Inflammatory macrophage (primary cell): ENCODE measurements at places on chromosomes 7 and 10.

- peak; percentile 17 for DNase-seq
Measured at GRCh38 chr10:5971315-5971832, 6.0 kb downstream of the IL15RA start.

DNA sequence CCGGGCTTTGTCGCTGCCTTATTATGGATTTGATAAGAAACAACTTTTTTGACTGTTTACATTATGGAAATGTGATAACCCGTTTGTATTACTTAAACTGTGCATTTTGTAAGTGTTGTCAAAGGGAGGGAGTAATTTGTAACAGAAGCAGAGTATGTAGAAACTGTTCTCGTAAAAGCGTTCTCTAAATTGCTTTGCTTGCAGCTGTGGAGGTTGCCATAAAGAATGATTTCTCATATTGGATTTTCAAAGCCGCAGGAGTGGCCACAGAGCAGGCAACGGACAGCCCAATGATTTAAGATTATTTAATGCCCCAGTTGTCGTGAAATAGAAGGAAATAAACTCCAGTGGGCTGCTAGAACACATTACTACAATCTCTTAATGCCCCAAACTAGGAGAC, 114.0 kb upstream of the INSYN2A start:
- DNase-seq: no peak

- DNase-seq: no peak
Measured at GRCh38 chr7:144728551-144728950, 107.3 kb downstream of the TPK1 start.

DNA sequence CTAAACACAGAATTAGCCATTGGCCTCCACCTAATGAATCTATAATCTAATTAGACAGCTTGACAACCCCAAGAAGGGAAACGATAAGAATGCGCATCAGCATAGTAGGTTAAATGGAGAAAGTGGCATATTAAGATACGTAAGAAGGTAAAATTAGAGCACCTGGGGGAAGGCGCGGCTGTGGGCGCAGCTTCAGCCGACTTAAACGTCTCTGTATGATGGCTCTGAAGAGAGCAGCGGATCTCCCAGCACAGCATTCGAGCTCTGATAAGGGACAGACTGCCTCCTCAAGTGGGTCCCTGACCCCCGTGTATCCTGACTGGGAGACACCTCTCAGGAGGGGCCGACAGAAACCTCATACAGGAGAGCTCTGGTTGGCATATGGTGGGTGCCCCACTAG, 518.8 kb downstream of the PHTF2 start:
- no peak for DNase-seq

DNA sequence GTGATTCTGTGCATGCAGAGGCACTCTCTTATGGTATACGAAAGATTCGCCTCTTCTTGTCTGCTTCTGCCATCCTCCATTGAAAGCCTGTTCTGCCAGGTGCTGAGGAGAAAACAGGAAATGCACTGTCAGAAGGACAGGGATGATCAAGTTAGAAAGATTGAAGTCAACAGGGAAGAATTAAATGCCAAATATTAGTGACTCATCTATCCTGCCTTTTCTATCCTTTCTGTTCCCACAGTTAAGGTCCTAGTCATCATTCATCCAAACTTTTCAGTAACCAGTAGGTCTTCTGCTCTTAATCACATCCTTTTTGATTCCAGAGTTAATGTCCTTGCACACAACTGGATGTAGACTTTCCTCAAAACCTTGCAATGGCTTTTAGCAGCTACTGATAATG, 4.8 kb upstream of the ZNF783 start:
- no peak for DNase-seq

DNA sequence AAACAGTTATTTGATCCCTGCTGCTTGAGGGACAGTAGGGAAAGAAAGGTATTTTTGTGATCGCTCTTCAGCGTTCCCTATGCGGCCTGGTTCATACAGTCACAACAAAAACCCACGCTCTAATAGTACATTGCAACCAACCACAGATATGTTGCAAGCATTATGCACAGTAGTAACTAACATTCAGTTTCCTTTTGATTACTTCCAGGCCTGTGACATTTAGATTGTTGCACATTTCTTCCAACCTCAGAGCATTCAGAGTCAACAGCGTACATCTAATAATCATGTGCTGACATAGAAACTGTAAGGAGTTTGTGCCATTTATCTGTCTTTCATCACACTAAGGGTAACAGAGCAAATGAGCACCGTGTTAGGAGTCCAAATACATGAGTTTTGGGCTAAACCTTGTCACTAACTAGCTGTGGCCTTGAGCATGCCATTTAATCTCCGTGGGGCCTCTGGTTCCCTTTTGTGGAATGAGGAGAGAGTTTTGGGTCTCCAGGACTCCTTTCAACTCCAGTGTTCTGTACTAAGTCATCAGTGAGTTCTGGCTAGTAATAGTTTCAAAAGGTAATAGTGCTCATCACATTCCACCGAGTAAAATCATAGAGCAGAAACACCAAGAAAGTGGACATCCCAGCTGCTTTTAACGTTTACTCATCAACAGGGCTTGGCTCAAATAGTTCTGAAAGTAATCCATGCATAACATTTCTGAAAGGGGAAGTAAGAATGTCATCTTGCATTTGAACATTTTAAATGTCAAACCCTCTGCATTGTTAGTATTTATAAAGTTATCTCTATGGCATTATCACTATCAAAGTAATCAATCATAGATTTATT, 99.0 kb upstream of the FZD1 start:
- DNase-seq: peak; percentile 85

GRCh38 chr7:99141841-99142726, 1.8 kb downstream of the SMURF1 start:
- peak; percentile 68 for DNase-seq

GRCh38 chr7:117250245-117250644, 72.6 kb downstream of the WNT2 start:
- DNase-seq: no peak

DNA sequence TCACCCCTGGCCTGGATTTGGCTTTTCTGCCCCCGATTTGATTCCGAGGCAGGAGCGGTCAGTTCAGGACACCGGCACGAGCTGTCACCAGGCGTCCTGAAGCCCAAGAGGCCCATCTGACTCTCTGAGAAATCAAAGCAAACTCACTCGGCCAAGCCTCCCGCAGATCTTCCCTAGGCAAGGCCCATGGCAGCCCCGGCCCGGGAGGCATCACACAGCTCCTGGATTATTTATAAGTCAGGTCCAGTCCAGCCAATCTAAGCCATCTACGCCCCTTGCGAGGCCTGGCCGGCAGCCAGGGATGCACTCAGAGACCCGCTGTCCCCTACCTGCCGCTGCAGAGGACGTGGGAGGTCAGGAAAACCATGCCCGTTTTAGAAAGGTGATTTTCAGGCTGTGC, 87.3 kb upstream of the DIP2C start:
- DNase-seq: no peak

DNA sequence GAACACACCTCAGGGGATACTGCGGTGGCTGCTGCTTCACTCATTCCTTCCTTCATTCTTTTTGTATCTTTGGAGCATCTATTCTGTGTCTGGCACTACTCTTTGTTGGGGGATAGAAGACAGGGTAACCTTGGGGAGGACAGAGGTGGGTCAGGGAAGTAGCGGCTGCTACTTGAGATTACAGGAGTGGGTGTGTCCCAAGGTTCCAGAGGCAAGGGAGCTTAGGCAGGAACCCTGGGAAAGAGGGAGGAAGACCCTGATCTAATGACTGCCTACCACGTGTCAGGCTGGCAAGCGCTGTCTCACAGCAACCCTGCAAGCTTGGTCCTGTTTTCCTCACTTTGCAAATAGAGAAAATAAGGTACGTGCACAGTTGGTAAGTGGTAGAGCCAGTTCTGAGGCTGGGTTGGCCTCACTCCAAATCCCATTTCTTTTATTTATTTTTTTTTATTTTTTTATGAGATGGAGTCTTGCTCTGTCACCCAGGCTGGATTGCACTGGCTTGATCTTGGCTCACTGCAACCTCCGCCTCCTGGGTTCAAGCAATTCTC, 985.9 kb upstream of the ZNF722 start:
- no peak for DNase-seq

GRCh38 chr10:78756604-78757343, 312.0 kb upstream of the ZMIZ1 start:
- peak; percentile 99 for DNase-seq

DNA sequence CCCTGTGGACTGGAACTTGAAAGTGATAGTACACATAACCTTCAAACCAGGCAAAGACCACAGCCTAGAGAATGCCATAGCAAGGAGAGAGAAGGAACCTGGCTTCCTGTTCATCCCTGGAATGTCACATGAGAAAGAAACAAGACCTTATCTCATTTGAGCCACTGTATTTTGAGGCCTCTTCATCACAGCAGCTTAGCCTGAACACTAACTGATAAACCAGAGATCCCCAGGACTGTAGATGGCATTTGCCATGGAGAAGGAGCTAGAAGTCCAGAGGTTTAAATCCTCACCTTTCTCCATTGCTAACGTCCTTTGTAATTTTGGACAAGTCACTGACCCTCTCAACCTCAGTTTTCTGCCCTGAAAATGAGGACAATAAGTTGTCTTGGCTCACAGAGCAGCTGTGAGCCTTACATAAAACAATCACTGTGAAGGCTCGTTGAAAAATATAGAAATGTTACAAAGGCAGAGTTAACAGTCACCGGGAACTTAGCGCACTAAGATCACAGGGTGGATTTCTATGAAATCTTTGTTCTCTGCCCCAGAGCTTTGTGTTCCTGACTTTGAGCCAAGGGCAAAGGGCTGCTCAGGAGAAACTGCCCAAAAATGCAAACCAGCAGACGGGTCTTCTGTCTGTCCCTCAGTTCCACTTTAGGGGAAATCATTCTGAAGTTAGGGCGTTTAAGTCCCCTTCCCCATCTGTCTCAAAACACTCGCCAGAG, 197.0 kb downstream of the USP6NL start:
- no peak for DNase-seq

- peak; percentile 95 for DNase-seq
Measured at GRCh38 chr10:71852355-71852937, 1.4 kb upstream of the PSAP start.

DNA sequence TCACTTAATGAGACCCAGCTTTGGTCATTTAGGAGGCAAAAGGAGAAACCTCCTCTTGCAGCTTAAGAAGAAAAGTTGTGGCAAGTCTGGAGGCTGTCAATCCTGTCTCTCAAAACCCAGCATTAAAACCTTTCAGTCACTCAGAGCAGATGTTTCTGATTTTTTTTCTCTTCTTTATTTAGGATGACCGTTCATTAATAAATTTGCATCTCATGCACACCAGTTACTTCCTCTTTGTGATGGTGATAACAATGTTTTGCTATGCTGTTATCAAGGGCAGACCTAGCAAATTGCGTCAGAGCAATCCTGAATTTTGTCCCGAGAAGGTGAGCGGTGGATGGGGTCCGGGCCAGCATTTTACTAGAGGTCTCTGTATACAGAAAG, 32.0 kb downstream of the TMEM248 start:
- DNase-seq: no peak

- no peak for DNase-seq
Measured at GRCh38 chr10:102775201-102775934, 31.6 kb downstream of the WBP1L start.

GRCh38 chr10:118800920-118801319, 46.1 kb upstream of the CACUL1 start:
- DNase-seq: peak; percentile 75

DNA sequence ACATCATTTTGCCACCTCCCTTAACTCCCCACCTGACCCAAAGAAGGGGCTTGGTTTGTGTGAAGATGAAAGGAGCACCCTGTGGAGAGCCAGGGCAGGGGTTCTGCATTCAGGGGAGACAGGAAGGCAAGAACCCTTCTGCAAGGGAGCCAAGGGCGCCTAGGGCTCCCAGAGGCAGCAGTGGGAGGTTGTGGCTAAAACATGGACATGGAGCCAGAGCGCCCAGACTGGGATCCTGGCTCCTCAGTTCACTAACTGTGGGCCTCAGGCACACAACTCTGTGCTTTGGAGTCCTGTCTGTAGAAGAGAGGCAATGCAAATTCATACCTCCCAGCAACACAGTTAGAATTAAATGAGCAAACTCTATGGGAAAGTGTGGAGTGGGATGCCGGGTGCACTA, 123.1 kb upstream of the MACROH2A2 start:
- DNase-seq: no peak

GRCh38 chr10:109981650-109982049, 26.1 kb upstream of the ADD3 start:
- no peak for DNase-seq

DNA sequence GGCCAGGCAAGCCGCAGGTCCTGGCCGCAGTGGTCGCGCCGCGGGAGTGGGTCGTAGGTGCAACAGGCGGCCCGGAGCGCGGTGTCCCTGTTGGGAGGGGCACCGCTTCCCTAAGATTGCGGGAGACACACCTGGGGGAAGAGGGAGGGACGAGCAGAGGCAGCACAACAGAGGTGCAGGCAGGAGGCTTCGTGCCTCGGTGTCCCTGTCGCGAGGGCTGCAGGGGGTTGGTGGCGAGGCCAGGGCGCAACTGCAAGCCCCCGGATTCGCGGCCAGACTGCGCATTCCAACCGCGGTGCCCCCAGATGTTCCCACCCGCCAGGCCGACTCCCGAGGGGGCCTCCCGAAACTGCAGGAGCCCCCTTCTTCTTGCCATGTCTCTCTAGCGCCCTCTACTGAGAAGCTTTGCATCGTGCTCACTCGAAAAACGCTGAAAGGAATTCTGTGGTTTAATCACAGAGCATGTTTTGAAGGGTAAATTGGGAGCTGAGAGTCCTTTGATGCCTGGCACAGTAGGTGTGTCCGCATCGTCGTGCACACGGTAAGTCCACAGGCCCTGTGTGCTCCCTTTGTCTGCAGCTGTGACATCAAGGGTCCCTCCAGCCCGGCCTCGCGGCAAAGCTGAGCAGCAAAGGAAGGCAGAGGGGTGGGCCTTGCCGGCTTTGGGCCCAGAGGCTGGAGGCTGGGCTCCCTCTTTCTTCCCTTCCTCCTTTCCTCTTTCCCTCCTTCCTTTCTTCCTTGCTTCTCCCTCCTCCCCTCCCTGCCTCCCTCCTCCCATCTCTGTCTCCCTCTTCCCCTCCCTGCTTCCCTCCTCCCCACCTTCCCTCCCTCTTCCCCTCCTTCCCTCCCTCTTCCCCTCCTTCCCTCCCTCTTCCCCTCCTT, 6.2 kb upstream of the MBL2 start:
- DNase-seq: peak; percentile 38

DNA sequence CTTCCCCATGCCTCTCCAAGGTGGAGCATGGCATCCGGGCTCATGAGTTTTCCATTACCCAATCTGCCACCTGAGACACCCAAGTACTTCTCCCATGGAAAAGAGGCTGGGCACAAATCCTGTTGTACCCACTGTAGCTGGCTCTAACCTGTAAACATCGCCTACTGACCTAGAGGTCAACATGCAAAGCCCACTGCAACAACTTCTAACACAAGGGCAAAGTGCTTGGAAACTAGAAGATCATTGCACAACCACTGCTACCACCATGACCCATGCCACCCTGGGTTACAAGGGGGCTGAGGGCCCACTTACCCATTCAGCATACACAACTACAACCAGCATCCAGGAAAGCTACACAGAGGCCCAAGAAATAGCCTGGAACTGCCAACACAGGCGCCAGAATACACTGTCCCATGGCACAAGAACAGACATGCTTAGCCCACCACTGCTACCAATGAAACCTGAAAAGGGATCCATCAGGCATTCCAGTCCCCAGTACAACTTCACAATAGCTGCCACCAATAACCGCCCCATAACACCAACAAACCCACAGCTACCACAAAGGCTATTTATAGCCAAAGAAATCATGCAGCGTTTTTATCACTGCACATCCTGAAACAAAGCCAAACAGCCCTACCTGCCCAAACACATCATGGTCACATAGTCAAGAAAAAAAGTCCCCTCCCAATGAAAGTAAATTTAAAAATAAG, 63.4 kb downstream of the RNF32 start:
- DNase-seq: no peak
